ENCODE measurements at places on chromosomes 5 and 9.

- no peak for DNase-seq
These were observed 12.2 kb upstream of the PTCH1 start for GRCh38 chr9:95528908-95529502.

DNA sequence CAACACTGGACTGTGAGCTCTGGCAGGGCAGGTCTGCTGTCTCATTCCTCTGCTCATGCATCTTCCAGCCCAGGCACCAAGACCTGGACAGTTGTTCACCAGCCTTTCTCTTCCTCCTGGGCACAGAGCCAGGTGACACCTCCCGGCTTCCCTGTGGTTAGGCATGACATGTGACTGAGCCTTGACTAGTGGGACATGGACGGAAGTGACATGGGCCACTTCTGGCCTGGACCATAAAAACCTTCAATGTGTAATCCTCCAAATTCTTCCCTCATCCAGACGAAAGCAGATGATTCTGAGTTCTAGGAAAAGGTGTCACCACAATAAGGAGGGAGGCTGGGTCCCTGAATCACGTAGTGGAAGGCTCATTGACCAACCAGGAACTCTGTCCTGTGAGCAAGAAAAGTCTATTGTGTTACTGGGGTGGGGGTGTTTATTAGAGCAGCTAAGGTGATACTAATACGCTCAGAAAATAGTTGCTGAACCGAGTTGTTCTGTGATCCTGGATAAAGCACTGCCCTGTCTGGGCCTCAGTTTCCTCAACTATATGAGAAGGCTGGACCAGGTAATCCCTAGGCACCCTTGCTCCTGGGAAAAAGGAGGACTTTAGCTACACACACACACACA, 26.6 kb upstream of the CRB2 start:
- DNase-seq, result no peak

GRCh38 chr9:133693703-133694529, 44.2 kb downstream of the SARDH start:
- no peak for DNase-seq

DNA sequence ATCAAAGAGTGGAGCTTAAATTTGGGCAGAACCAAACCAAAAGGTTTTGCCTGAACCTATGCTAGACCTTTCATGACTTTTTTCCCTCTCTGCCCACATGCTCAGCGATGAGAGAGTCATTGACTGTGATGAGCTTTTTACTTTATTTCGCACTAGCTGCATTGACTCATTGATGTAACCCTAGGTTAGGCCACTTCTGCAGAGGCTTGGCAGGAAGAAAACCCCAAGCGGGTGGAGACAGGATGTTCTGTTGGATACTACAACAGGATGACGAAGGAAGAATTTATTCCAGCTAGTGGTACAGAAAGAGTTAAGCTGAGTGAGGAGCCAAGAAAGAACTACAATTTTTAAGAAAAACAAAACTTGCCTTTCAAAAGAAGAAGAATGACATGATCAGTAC, 18.4 kb downstream of the AGXT2 start:
- no peak for DNase-seq

- DNase-seq, result no peak
These were observed 101.2 kb downstream of the PCSK1 start for GRCh38 chr5:96331681-96332361.

GRCh38 chr5:23675456-23675855, 168.0 kb downstream of the PRDM9 start:
- no peak for DNase-seq

- DNase-seq, result no peak
These were observed 42.5 kb downstream of the MAP1B start for GRCh38 chr5:72149742-72150141.

DNA sequence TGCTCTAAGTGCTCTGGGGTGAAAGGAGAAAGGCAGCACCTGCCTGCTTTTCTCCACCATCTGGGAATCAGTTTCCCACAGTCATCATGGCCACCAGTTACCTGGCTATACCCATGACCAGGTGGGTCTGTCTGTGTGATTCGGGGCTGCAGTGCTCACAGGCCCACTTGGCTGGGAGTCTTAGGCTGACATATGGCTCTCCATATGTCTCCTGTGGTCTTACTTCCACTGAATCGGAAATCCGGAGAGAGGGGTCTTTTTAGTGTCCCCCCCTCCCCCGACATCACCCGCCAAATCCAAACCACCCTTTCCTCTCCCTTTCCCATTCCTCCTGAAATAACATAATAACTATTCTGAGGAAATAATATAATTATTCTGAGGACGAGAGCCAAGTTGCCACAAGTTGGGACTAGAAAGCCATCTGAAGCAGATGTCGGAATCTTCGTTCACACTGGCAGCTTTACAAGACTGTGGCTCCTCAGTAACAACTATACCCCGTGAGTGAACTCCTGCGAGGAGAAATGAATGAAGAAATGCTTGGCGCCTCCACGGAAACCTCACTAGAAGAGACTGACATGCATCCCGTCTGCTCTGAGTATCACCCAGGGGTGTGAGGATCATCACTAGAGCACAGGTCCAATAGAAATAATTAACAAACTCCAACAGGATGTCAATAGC, 143.4 kb downstream of the MYO10 start:
- no peak for DNase-seq

GRCh38 chr5:45532826-45533624, 163.2 kb downstream of the HCN1 start:
- no peak for DNase-seq

- DNase-seq, result no peak
These were observed 59.7 kb upstream of the ANKRD33B start for GRCh38 chr5:10503997-10504793.

- DNase-seq, result no peak
These were observed 31.0 kb upstream of the ISOC1 start for GRCh38 chr5:129063483-129064113.

DNA sequence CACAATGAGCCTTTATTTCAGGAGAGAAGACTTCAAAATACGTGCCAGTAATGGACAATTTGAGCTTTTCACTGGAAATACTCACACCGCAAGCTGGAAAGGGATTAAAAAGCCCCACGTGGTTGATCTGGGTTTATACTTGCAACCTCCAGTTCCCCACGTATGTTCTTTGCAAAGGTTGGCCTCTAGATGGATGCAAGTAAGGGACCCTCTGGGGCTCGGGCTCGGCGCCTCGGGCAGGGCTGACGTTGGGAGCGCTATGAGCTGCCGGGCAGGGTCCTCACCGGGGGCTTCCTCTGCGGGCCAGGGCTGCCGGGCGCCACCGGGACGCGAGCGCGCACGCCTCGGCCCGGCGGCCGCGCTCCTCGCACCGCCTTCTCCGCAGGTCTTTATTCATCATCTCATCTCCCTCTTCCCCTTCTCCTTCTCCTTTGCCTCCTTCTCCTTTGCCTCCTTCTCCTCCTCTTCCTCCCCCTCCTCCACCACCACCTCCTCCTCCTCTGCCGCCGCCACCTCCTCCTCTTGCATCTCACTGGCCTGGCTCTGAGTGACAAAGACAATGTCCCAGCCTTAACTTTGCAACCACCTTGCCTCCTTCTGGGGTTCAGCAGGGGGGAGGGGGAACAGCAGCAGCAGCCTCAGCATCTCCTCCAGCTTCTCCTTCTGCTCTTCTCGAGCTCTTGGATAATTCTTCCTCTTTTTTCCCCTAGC, 701 bp upstream of the ZNF462 start:
- DNase-seq, result no peak

- DNase-seq, result no peak
These were observed 240.9 kb downstream of the TLE4 start for GRCh38 chr9:79812507-79813257.

- no peak for DNase-seq
These were observed 509.2 kb downstream of the ZNF608 start for GRCh38 chr5:124237206-124237695.

DNA sequence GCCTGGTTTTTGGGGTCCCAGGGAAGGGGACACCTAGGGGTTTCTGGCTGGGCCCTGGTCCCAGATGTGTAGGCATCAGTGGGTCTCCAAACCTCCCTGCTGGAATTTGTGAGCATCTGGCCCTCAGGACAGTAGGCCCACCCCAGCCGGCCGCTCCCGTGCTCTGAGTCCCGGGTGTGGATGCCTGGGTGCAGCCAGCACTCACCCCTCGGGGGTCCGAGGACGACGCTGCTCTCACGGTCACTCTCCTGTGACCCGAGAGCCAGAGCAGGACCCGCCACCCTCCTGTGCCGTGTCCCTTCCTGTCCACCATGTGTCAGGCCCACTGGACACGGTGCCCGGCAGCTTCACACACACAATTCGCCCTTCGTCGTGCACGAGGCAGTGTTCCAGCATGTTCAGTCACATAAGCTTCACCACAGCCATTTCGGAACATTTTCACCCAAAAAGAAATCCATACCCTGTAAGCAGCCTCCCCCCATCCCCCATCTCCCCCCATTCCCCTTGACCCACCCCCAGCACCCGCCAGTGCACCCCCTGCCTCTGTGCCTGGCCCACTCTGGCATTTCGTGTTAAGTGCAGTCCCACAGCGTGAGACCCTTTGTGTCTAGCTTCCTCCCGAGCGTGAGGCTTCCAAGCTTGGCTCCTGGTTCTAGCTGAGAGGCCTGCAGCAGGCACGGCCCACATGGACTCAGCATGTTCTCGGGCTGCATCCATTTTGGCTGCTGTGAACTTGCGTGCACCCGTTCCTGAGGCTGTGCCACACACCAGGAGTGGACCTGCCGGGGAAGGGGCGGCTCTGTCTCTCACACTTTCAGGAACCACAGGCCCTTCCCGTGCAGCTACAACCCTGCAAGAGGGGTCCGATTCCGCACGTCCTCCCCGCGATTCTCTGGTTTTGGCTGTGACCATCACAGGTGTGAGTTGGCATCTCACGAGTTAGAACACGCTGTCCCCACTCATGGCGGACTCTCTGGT, 40.5 kb downstream of the NKD2 start:
- DNase-seq, result no peak

DNA sequence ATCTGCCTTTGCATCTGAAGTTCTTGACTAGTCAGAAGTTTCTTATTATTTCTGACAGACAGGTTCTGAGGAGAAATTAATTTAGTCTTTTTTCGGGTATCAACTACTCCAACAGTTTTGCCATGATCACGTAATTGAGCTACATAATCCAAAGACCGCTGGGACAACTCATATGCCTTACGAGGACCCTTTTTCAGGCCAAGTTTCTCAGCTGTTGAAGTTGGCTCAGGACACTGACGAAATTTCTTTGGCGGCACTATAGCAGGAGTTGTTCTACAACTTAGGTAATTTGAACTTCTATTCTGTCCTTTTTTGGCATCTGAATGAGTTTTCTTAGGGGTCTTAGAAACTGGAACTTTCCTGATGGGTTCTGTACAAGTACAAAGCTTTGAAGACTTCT, 27.2 kb downstream of the SETX start:
- no peak for DNase-seq

DNA sequence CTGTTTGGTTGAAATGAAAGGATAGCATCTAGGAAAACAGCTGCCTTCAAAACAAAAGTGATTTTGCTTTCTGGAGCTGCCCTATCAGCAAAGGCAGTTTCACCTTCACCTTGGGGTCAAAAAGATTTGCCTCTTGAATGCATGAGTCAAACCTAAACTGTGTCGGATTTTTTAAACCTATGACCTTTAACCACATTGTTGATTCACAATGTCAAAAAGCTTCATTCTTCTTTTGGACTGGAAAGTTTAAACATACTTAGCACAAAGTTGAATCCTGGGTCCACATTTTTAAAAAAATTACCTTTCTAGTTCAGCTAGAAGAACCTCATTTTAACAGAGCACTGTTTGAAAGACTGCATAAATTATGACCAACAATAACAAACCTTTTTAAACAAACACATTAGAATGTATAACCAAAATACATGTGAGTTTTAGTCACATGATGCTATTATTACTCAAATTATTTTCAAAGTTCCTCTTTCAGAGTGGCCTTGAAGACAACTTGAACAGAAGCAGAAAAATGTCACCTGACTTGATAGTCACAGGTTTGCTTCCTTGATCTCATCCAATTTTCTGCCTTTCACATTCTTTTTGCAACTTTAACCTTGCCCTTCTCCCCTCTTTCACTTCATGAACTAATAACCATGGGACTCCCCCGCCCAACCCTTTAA, 109.7 kb upstream of the LHFPL2 start:
- DNase-seq, result no peak

DNA sequence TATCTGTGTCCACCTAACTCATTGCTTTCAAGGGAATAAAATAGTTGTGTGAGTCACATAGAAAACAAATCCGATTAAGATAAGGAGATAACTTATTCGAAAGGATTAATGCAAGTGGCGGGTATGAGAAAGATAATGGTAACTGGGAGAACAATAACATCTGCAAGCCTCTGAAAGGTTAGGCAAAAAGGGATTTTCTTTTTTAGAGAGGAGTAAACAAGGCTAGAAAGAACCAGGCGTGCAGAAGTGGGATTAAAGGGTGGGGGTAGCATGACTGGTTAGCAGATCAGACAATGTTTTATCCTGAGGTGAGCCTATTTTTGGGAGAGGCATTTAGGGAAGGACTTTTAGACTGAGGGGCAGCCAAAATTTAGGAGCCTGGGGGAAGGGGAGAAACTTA, 34.7 kb upstream of the JMY start:
- DNase-seq, result no peak
